Caki2 (cell line): ENCODE measurements at places on chromosomes 5 and 9.
A peak's percentile ranks its signal among the peaks of the same experiment; 100 is the strongest.

DNA sequence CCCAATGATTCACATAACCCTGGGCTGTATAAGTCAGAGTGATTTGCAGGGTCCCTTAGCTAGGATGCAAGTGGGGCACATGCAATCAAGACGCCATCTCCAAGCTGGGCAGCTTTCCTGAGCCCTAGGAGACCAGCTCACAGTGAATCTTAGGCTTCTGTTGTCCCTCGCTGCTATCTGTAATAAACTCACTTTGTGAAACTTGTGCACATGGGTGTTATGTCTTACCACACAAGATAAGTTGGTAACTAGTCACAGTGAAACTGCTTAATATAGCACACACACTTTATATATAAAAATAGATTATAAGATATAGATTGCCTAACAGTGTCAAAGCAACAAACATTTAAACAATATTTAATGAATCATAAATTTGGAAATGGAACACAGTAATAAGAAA lies 658.5 kb downstream of the SLCO4C1 start:
- DNase-seq: no peak

DNA sequence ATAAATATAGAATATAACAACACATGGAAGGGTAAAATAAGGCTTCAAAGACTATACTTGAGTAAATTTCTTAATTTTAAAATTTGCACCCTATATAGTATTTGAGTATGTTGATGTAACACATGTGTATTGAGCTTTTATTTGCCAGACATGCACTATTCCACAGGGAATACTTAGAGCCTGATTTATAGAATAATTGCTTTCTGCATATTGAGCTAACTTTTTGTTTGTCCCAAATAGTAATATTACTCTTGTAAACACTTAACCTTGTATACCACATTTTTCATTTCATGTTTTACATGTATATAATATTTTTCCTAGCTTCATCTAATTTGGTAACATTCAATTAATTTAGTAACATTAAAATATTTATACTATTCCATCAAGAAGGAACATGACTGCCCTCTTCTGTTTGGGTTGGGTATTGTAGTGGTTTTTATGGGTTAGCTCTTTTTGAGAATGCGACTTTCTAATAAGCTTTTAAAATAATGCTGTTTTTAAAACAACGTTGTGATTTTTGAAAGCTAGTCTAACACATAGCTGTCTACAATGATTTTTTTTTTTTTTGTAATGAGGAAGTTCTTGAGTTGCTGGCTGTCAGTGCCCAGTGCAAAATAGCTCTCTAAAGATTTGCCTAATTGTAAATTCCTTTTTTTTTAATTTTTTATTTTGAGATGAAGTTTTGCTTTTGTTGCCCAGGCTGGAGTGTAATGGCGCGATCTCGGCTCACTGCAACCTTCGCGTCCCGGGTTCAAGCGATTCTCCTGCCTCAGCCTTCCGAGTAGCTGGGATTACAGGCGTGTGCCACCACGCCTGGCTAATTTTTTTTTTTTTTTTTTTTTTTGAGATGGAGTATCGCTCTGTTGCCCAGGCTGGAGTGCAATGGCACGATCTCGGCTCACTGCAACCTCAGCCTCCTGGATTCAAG lies 4.8 kb downstream of the SUB1 start:
- peak; percentile 36 for DNase-seq

- DNase-seq: no peak
Measured at GRCh38 chr5:54742417-54742891, 224.9 kb downstream of the SNX18 start.

DNA sequence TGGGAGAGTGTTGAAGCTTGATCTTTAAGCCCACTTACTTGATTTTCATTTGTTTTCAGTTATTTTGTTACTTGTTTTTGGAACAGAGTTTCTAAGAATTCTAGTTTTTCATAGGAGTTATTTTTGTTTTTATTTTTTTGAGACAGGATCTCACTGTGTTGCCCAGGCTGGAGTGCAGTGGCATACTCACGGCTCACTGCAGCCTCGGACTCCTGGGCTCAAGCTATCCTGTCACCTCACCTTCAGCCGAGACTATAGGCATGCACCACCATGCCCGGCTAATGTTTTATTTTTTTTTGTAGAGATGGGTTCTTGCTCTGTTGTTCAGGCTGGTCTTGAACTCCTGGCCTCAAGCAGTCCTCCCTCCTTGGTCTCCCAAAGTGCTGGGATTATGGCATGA lies 6.3 kb downstream of the ERBIN start:
- DNase-seq: no peak

- DNase-seq: no peak
Measured at GRCh38 chr5:111596705-111597104, 84.4 kb upstream of the STARD4 start.

GRCh38 chr9:92424340-92424739 lies at the start of gene OMD:
Gene OMD, minus strand, starts transcription at chr9:92424471. Its CDS starts 6,913 bp downstream, at chr9:92417558.
- DNase-seq: no peak

- no peak for DNase-seq
Measured at GRCh38 chr9:85042981-85043647, 373.6 kb downstream of the NTRK2 start.

GRCh38 chr5:91383956-91384300 lies 811 bp upstream of the ARRDC3 start:
- DNase-seq: no peak

GRCh38 chr9:118215549-118215948 lies 511.3 kb downstream of the TLR4 start:
- DNase-seq: no peak

- peak; percentile 71 for DNase-seq
Measured at GRCh38 chr9:36572515-36573418, at the start of gene MELK. Gene MELK, plus strand, starts transcription at chr9:36572895. Its CDS starts 8,787 bp downstream, at chr9:36581682.

- DNase-seq: no peak
Measured at GRCh38 chr5:90641528-90641927, 82.9 kb downstream of the ADGRV1 start.

DNA sequence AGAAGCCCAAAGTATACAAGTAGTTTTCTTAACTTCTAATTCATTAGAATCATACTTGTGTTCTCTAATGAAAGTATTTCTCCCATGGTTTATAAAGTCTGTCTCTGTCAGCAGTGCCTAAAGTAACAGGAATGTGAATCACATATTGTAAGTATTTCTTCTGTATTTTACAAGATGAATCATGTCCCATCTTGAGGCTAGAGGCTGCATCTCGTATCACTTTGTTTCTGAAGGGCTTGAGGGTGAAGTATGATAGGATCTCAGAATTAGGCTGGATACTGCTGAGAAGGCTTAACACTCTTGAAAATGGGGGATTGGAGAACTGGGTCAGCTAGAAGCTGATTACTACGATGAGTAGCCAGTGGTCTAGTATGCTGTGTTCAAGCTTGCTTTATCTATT lies 242.2 kb upstream of the ACTBL2 start:
- DNase-seq: no peak

DNA sequence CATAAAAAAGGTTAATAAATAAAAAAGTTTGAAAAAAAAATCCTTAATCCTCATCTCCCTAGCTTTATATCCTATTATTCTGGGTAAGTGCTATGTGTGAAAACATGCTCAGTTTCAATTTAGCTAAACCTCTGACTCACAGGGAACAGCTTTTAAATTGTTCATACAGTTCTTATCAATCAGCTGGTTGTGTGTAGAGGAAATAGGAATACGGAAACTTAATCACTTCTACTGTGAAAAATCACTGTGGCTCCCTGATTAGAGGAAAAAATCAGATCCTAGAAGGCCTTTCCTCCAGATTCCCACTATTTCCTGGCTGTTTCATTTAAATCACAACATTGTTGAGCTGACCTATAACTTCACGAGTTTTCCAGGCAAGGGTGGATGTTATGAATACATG lies 120.5 kb downstream of the MARCHF3 start:
- no peak for DNase-seq

GRCh38 chr5:67215519-67216471 lies 19.2 kb upstream of the CD180 start:
- no peak for DNase-seq

DNA sequence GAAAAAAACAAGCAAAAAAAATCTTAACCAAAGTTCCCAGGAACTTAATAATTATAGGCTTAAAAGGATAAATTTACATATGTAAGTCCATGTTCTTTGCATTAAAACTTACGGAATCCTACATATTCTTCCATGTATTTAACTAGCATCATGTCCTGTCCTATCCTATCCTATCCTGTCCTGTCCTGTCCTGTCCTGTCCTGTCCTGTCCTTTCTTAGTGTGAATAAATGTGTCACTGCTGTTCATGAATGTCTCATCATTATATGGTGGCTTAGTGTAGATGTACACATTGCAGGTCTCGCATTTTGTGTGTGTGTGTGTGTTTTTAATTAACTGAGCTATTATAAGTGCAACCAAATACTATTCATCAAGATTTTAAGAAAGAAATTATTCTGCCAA lies 90.0 kb downstream of the TMEM167A start:
- DNase-seq: no peak

- no peak for DNase-seq
Measured at GRCh38 chr5:135587721-135588663, 9.2 kb upstream of the CXCL14 start.

GRCh38 chr5:61280205-61280604 lies 51.9 kb upstream of the ZSWIM6 start:
- DNase-seq: peak; percentile 80

DNA sequence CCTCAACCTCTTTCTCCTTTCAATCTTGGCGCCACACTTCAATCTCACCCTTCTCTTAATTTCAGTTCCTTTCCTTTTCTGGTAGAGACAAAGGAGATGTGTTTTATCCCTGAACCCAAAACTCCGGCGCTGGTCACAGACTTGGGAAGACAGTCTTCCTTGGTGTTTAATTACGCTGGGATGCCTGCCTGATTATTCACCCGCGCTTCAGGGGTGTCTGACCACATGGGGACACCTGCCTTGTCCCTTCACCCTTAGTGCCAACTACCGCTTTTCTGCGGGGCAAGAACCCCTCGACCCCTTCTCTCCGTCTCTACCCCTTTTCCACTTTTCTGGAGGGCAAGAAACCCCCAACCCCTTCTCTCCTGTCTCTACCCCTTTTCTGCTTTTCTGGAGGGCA lies 261.1 kb downstream of the SMARCA2 start:
- DNase-seq: no peak

DNA sequence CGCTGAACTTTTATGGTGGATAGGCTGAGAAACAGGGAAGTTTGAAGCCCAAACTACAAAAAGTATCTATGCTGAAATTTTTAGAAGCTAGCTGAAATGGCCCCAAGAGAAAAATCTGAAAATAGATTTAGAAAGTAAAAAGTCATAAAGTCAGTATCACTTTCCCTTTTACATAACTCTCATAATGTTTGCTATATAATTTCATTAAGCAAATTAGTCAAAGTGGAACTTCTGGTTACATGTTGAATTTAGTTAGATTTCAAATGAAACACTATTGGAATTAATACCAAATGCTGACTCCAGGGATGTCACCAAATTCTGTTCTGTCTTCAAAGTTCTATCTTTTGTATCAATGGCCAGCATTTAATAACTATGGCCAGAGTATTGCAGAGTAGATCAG lies 126.9 kb downstream of the TTC39B start:
- DNase-seq: no peak

DNA sequence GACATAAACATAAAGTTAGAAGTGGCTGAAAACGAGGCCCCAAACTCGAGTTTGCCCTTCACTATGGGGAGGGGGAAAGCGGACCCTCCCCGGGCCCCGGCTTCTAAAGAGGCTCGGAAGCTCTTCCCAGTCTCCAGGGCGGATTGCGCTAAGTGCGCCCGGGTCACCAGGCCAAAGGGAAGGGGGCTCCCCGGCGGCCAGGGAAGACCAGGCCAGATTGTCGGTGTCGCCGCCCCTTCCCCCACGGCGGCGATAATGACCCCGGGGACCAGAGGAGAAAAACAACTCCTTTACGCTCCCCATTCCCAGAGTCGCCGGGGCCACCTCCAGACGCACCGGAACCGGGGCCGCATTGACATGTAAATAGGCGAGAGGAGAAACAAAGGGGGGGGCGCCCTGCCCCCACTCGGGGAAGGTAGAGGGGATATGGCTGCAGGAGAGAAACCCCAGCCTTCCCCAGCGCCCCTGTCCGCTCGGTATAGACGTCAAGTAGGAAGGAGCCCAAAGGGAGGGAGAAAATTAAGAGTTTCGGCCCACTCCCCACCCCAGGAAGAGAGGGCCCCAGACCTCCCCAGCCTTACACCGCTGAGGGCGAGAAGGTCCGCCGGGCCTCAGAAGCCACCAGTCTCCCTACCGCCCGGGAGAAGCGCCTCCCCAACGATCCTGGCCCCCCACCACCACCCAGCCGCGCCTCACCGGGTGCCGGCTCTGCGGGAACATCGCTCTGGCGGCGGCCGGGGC lies 1.7 kb downstream of the TLE1 start:
- DNase-seq: peak; percentile 47

- DNase-seq: no peak
Measured at GRCh38 chr9:89502038-89502601, 4.2 kb upstream of the SEMA4D start.

DNA sequence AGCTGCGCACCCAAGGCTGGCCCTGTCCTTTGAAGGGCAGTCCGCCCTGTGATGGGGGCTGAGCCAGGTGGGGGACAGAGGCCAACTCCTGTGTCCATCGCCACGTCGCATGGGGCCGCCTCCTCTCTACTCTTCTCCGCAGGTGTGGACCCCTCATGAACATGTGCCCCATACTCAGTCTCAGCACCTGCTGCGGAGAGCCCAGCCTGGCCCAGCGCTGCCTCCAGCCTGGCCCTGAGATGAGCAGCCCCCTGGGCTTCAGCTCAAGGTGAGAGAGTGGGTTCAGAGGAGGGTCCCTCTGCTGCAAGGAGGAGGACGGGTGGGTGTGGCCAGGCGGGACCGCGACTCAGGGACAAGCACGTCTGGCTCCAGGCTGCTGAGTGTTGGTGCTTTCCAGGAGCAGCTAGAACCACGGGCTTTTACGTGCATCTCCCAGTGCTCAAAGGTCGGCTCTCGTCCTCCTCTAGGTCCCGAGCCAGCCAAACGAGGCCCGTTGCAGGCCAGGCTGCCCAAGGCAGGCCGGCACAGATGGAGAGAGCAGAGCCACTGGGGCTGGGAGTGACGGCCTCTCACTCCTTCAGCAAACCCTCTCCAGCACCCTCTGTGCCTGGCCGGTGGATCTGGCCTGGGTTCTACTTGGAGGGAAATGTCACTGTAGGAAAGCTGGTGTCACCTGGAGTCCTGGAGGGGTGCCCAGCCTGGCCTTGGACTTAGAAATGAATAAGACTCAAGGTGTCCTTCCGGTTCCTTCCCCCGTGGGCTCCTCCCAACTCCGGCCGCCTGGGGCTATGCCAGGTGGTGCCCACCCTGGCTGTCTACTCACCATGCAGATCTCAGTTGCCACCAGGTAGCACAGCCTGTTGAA lies 48.9 kb upstream of the RNF130 start:
- no peak for DNase-seq
